Esophagus squamous epithelium (tissue), 5 donors: ENCODE measurements at places on chromosomes 1 and 21.

GRCh38 chr1:92752719-92753118 lies 32.2 kb downstream of the EVI5 start:
- no peak for DNase-seq

- no peak for DNase-seq
Measured at GRCh38 chr21:36806103-36806502, 107.2 kb downstream of the SIM2 start.

DNA sequence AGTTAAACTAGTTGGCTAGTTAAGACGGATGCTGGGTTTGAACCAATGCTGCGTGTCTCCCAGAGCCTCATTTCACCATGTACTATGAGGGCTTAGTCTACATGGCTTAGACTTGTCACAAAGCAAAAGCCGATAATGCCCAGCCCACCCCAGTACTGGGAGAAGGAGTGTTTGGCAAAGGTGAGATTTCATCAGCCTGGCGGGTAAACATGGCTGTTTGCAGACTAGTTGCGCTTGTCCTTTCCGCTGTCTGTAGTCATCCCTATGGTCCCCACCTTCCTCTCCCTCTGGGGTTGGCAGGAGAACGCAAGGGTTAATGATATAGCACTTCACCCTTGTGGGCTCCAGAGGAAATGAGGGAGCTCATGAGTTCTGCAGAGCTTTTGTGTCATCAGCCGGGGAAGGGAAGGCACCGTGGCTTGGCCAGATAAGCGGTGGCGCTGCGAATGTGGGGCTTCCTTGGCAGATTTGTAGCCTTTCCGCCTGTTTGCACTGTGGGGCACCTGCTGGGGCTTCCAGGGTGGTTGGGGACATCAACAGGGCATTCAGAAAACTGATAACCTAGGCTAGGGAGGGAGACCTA lies 29.2 kb downstream of the SOX13 start:
- DNase-seq = no peak

DNA sequence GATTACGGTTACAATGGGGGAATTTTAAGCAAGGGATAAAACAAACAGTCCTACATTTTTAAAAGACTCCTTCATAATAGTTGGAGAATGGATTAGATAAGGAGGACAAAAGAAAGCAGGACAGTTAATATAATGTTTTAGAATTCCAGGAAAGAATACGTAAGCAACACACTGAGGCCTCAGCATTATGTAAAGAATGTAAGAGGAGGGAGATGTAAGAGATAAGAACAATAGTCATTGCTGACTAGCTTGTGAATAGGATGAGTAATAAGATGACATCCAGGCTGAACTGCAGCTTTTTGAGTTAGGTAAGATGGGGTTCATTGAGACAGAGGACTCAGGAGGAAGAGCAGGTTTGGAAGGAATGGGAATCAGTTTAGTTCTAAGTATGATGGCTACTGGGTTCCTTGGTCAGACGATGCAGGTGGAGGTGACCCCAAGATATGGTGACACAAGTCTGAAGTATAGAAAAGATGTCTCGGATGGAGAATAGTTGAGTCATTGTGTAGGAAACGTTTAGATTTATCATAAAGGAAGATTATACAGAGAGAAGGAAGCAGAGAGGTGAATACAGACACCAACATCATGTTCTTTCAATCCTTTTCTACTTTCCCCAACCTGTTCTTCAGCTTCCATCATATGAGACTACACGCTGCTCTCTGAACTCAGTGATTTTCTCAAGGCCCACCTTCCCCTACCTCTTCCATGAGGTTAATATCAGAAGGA lies 372.8 kb downstream of the PTBP2 start:
- DNase-seq = no peak

DNA sequence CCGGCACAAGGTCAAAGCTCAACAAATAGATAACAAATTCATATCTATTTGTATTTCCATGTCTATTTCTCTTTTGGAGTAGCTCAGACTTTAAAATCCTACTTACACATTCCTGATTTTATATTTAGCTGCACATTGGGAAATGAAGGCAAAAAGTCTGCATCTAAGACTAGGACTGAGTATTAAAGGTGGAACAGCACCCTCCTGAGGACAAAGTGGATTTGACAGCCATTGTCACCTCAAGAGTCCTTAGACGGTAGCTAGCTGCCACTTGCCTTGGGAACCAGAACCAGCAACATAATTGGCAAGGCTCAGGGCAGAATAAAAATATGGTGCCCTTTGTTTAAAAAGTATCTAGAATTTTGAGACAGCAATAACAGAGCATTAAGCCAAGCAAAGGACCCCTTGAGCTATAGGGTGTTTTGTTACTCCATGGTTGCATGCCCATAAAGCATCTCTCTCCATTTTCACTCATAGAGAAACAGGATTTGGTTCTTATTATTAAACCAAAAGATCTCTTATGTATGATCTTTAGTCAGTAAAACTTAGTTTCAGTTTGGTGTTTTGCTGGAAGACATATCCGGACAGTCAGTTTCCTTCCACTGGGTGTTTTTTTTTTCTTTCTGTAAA lies 30.0 kb upstream of the SGIP1 start:
- DNase-seq = no peak

- DNase-seq = no peak
Measured at GRCh38 chr21:41706678-41707077, 60.2 kb downstream of the RIPK4 start.

DNA sequence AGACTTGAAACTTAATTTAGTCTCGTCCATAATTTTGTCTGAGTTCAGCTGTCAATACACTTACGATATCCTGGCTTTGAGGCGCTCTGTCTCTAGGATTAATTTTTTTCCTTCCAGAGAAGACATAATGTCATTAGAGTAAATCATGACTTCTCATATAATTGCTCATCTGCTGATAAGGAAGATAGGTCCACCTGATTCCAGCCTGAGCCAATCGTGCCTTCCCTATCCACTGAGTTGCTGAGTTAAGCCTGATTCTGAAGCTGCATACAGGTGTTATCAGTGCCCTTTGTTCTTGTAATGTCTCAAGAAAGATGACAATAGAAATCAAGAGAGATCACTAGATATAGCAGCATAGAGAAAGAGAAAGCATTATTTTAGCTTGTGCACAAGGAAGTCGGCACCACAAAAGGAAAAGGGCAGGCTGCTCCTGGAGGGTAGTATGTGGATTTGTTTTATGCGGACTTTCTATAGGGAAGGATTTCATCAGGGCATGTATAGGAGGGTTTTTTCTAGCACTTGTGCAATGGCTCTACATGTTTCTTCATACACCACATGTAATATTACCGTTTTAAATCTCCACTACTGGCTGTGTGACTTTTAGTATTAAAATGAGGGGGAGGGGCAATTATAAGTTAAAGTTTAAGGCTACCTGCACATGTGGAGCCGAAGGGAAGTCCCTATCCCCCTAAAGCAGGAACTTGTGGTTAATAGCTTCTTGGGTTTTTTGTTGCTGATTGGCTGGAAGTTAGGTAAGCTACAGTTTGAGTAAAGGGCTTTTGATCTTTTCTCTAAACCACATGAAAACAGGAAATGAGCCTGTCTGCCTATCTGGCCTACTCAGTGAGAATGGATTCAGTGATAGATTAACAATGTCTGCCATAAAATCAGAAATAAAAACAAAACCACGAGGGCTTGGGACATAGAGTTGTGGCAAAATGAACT lies 133.4 kb downstream of the PLPPR5 start:
- no peak for DNase-seq

DNA sequence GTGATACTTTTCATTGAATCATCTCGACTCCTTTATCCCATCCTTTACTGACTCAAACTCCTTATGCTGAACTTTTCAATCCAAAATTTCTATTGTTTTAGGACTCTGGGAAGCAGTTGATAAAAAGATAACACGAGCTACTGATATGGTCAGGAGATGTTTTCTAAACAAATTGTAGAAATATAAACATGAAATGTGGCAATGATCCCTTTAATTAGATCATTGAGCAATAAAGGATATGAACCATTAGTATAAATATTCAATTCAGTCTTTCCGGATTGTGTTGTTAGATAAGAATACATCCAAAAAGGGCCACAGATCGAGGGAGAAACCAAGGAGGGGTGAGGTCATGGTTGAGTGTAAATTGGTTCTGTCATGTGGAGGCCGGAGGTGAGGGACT lies 88.4 kb downstream of the NID1 start:
- DNase-seq = no peak

- no peak for DNase-seq
Measured at GRCh38 chr1:30300669-30301068, 422.7 kb downstream of the MATN1 start.

- DNase-seq = no peak
Measured at GRCh38 chr1:160550572-160551034, 27.5 kb upstream of the SLAMF6 start.

DNA sequence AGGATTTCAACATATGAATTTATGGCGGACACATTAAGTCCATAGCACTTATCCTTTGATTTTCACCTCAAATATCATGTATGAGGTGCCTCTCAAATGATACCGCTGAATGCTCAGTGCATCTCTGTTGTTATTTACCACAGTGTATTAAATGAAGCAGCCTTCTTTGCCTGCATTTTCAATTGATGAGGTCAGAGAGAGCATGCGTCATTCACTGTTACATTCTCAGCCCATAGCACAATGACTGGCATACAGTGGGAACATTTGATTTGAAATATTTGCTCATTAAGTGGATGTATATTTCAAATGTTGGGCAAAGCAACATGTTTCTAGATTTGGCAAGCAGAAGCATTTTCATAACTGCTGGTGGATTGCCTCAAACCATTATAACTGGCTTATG lies 45.7 kb downstream of the LRRC7 start:
- DNase-seq = no peak

DNA sequence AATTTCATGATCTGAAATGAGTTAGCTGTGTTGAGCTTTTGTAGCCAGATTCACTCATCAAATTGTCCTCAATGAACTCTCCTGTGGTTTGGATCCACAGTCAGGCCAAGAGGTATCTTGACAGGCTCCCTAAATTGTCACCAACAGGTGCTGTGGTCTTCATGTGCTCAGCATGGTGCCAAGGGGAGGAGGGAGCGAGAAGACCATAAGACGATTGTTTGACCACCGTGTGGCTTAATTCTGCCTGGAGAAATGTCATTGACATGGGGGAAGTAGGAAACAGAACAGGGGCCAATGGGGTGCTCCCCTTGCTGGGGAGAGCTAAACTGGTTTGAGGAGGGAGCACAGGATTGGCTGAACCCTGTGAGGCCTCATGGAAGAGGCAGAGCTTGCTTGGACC lies 219.3 kb downstream of the KCNJ6 start:
- DNase-seq = no peak

DNA sequence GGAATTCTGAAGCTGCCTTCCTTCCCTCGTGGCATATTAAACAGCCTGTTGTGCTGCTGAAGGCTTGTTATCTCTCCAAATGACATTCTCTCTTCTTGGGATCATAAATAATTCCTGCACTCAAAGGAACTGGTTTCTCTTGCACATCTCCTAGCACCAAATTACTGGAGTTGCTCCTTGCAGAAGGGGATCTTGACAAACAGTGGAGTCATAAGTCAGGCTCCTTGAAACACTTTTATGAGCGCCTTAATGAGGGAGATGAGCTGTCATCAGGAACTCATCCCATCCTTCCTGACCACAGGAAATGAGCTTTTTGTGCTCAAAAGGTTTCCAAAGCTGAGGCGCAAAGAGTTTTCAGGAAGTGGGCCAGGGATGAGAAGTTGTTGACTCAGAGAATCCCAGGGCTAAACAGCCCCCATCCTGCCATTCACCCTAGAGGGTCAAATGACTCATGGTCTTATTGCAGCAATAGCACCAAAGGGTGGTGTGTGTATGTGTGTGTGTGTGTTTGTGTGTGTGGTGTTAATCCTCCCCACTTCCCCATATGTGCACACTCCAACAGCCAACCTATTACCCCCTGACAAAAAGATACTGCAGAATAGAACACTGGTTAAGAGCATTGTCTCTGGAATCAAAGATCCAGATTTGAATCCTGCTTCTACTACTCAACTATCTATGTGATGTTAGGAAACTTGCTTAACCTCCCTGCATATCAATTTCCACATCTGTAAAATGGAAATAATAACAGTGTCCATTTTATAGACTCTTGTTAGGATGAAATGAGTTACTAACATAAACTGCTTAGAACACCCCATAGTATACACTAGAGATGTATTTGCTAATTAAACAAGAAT lies 2.8 kb upstream of the PHC2 start:
- DNase-seq = no peak

DNA sequence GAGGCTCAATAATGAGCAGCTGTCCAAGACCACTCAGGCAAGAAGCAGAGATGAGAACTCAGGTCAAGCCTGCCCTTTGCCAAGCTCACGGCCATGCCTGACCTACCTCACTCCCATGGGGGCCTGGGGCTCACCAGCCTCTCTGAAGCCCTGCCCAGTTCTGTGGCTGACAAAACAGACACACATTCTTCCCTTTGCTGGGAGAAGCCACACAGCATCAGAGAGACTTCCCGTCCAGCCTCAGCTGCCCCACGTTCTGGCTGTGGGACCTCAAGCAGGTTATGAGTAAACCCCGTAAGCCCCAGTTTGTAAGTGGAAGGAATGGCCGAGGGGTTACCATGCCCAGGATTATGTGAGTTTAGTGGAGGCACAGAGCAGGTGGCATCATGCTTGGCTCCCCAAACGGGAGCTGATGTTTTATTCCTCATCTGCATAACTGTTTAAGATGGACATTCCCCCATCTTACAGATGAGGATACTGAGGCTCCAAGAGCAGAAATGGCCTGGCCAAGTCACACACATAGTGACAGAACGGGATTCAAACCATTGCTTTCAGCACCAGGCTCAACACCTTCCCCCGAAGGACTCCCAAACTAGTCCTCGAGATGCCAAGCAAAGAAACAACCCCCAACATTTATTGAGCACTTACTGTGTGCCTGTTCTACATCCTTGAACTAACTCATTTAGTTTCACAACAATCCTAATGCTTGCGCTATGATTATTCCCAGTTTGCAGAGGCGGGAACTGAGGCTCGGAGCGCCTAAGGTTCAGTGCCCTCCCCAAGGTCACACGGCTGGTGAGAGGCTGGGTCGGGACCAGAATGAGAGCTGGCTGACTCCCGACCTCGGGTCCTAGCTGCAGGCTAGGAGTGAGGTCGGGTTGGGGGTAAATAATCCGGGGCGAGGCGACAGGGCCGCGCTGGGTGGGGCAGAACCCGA lies 49.1 kb upstream of the LAPTM5 start:
- DNase-seq = no peak

DNA sequence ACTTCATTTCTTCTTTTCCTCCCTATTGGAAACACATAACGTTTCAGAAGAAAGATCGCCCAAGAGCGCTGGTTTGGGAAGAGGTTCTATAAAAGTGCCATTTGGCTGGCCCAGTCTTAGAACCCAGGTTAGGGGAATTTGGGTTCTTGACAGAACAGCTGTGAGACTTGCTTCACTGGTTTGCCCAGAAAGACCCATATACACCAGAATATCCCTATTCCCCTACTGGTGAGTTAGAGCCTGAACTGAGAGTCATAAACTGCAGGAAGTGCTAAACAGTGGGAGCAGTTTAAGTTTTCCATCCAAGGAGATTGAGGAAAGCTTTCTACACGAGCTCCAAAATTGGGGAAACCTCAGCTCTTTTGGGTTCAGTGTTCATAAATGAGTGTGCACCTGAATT lies 275.2 kb downstream of the VAV3 start:
- DNase-seq = no peak

- peak; percentile 22 for DNase-seq
Measured at GRCh38 chr21:35048706-35049617, at the start of gene RUNX1. RUNX1 (minus strand) TSS chr21:35049302.

- no peak for DNase-seq
Measured at GRCh38 chr1:64686828-64687724, 57.8 kb upstream of the RAVER2 start.
